Small intestine (tissue), 16 donors: ENCODE measurements at places on chromosomes 7 and 10.
A peak's percentile ranks its signal among the peaks of the same experiment; 100 is the strongest.

- DNase-seq: no peak
These were observed 44.8 kb downstream of the EGFR start for GRCh38 chr7:55063633-55064032.

DNA sequence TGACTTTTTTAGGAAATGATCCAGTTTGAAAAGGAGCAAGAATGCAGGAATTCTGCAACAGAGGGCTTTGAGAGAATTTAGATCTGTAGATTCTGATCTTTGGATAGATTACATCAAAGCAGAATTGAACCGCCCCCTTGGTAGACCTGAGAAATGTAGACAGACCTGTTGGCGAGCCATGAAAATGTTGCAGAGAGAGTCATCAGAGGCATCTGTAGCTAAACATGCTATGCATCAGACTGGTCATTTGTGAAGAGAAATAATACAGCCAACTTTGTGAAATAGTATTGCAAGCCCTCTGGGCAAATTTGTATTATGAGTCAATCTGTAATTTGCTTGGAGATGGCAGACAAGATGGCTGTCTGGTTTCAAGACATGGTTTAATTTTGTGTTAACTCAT is 4.3 kb upstream of the C1GALT1 start:
- no peak for DNase-seq

- no peak for DNase-seq
These were observed 1260.2 kb upstream of the SORCS1 start for GRCh38 chr10:108424656-108425055.

DNA sequence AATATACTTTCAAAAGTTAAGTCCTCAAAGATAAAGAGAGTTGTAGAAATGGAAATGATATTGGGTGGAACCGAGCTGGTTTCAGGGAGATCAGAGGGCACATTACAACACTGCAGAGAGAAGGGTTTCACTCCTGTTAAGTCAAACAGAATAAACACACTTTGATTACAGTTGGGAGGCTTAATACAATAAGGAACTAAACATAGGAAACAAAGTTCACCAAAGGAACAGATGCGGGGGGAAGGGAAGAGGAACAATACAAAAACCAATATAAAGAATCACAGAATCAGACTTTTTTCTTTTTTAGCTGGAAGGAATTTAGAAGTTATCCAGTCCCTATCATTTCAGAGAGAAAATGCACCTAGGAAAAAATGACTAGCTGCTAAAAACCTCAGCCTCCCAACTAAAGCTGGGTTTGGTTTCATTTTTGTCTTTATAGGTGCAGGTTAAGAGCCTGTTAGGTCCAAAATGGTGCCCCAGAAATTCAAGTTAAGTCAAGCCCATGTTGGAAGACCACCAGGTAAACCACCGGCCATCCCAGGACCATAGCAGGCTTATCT is 81.9 kb downstream of the DNMBP start:
- peak; percentile 83 for DNase-seq

DNA sequence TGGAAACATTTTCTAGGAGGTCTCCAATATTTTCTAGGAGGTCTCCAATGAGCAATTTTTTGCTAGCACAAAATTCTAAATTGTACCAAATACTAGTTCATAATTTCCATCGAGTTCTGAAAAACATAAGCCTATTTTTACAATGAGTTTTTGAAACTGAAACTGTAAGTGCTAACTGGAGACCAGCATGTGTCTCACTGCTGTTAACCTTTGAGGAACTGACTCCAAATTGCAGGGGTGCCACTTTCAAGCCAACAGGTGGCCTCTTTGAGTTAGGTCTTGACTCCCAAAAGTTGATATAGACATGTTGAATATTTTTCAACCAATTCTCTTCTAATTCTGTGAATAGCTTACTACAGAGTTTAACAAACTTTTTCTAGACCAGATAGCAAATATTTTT is 58.8 kb downstream of the CAV1 start:
- DNase-seq: peak; percentile 22

DNA sequence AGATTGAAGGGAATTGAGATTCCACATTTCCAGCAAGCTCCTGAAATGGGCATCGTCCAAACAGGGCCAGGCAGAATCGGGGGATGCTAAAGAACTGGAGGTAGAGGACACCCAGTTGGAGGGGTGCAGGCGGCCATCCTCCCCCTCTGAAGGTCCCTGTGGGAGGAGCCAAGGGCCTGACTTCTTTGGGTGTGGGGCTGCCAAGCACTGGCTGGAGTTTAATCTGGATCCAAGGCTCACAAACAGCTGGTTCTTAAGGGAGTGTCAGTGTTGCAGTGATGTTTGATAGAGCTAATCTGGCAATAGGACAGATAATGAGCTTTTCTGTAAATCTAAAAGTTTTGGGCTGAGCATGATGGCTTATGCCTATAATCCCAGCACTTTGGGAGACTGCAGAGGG is 20.8 kb downstream of the TSPAN14 start:
- no peak for DNase-seq

GRCh38 chr7:156842740-156843140 is 50.2 kb downstream of the LMBR1 start:
- no peak for DNase-seq

DNA sequence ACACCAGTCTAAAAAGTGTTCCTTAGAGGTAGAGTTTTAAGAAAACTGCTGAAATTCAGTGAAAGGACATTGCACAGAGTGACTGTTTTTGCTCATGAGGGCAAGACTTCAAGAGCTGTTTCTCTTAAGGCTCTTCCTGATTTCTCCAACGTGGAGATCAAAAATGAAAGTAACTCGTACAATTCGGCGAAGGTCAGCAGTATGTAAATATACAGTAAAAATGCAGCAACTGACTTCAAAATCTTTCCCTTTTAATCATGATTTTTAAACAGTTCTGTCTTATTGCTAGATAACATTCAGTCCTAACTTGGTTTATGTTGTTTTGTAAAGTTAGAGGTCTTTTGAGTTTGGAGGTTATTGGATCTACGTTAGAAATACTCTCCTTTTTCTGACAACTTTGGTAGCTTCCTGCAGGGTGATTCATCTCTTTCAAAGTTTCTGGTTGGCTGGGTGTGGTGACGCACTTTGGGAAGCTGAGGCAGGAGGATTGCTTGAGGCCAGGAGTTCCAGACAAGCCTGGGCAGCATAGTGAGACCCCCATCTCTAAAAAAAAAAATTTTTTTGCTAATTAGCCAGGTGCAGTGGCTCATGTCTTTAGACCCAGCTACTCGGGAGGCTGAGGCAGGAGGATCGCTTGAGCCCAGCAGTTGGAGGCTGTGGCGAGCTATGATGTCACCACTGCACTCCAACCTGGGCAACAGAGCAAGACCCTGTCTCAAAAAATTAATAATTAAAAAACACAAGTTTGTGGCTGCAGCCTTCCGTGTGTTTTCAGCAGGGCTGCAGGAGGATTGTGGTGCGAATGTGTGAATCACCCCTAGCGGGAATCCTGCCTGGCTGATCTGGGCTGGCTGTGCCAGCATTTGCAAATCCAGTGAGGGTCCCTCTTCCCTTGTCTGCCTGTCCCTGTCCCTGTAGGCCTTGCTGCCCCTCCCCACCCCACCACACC is 29.2 kb upstream of the AP5Z1 start:
- DNase-seq: peak; percentile 84

DNA sequence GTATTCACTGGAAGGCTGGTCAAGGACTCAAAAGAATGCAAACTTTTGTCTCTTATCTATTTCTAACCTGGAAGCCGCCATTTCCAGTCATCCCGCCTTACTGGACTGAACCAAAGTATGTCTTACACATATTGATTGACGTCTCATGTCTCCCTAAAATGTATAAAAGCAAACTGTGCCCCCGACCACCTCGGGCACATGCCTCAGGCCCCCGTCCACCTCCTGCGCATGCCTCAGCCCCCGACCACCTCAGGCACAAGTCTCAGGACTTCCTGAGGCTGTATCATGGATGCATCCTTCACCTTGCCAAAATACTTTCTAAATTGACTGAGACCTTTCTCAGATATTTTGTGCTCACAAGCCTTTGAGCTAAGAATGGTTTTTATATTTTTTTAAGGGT is 148.6 kb downstream of the PTPRN2 start:
- DNase-seq: no peak

DNA sequence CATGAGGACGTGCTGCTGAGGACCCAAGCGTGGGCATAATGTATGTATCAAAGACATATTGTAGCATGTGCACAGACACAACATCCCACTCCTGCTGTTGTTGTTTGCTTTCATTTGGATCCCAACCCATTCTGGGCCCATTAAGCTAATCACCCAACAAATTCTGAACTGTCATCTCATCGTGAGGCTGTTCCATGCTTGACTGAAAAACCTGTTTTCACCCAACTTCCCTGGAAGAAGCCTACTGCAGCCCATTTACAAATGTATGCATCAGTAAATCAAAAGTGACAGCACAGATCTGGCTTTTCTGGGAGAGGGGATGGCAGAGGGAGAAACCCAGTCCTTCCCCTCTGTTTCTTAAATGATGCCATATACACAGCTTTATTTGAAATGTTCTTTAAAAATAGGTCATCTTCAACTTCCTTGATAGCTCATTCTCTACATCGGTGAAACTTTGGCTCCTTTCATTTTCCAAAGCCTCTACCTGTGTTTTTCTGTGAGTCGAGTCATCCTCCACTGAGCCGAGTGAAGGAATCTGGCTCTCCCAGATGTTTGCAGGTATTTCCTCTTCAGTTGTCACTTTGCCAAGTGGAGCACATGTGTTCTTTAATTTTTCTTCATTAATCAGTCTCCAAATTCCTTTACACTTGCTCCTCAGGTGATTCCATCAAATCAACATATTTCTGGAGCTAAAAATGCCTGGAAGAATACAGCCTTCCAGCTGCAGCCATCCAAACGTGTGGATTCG is 151.8 kb downstream of the CHN2 start:
- no peak for DNase-seq

DNA sequence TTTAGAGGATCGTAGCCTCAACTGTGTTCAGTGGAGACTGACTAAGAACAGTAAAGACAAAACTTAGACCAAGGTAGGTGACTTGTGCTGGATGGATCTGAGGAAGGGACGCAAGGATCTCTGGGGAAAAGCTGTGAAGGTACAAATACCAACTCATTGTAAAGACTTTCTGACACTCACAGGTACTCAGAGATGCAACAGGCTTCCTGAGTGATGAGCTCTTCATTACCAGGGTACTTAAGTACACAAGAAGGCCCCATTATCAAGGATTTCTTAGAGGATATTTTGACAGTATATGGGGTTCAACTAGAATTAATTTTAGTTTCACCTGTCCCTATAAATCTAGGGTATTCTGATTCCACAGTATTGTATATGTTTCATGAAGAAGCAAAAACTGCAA is 440.7 kb downstream of the PLXDC2 start:
- DNase-seq: no peak

- DNase-seq: no peak
These were observed 17.7 kb upstream of the CFAP46 start for GRCh38 chr10:132960071-132960472.

GRCh38 chr7:118863966-118864365 is 639.5 kb downstream of the ANKRD7 start:
- no peak for DNase-seq

DNA sequence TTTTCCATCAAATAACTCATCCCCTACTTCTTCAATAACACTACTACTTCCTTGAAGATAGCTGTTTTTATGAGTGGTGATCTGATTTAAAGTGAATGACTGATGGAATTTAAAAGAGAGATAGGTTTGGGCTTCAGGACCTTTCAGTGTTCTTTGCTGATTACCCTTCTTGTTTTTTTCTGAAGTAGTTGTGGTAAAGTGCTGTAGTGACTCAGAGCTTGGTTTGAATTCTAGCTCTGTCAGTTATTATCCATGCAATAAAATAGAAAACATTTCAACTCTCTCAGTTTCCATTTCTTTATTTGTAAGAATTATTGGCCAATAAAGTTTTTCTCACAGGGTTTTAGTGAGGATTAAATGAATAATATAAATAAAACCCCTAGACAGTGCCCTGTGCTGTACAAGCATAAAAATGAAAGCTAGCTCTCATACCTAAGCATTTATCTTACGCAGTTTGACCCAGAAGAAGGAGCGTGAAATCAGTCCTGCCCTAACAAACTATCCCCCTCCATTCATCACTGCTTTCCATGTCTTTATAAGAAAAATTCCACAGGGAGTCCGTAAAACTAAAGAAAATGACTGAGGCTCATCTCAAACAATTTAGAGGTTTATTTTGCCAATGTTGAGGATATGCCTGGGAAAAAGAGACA is 25.1 kb upstream of the AKAP9 start:
- no peak for DNase-seq

GRCh38 chr7:12674861-12675260 is 12.6 kb upstream of the ARL4A start:
- DNase-seq: peak; percentile 50

GRCh38 chr10:48520594-48520993 is 84.3 kb downstream of the ARHGAP22 start:
- DNase-seq: no peak

- DNase-seq: no peak
These were observed 97.1 kb downstream of the AGMO start for GRCh38 chr7:15464667-15465121.

DNA sequence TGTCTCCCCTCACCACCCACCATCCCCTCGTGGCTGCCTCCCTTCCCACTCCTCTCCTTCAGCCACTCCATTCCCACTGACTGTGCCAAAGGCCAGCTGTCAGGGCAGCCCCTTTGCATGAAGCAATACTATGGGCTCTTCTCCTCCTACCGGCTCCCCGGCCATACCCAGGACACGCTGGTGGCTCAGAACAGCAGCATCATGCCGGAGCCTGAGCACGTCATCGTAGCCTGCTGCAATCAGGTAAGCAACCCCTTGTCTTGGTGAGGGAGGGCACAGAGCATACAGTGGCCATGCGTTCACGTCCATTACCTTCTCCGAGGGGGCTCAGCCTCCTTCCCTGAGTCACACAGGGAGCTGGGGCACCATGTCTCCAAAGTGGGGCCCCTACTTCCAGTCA is 11.6 kb downstream of the CHAT start:
- no peak for DNase-seq

- peak; percentile 45 for DNase-seq
These were observed 182.0 kb downstream of the RPS24 start for GRCh38 chr10:78215645-78216044.

DNA sequence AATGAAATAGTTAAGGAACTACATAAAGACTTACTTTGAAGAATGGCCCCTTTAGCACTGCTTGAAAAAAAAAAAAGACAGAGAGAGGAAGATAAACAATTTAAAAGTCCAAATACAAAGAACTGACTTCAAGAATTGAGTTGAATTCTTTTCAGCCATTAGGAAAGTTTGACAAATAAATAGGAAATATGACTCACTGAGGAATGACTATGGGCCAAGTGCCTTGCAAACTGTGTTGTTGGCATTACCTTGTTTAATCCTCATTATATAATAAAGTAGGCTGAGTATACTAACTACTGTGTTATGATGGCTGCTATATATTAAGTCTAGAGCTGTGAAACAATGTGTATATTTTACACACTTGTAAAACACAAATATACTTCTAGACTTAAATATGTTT is 151.1 kb downstream of the ELMO1 start:
- no peak for DNase-seq

- DNase-seq: no peak
These were observed 118.5 kb downstream of the LYZL1 start for GRCh38 chr10:29407280-29407858.

GRCh38 chr10:119120413-119120867 is 16.5 kb downstream of the DENND10 start:
- DNase-seq: peak; percentile 85

DNA sequence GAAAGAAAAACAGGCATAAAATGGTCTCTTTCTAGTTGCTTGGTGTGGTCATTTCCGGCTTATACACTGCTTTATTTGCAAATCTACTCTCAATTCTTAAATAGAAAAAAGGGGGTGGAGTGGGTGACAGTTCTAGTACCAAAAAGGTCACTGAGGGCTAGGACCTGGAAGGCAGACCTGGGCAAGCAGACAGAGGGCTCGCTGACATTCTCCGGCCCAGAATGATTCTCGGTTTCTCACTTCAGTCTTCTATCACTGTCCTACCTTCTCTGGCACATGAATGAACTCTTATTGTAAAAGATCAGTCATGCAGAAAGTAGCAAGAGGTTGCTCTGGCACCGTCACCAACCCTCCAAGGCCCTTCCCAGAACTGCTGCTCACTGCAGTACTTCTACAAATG is 54.0 kb downstream of the MALSU1 start:
- no peak for DNase-seq
